Left forelimb (tissue), 1 donor: ENCODE measurements at places on chromosomes 11 and 22.

DNA sequence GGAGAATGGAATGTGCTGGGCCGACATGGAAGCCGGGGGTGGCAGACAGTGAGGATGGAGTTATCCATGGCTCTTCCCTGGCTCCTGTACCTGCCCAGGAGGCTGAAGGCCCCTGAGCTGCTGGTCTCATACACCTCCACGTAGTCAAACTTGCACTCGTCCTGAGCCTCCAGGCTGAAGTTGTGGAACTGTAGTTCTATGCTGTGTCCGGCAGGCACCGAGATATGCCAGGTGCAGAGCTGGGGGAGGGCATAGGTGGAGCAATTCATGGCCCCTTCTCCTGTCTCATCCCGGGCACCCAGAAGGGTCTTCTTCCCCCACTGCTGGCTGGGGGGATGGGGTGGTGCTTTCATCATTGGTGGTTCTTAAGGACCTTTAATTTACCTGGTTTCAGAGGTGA lies 2.8 kb downstream of the MFRP start:
- DNase-seq: no peak

DNA sequence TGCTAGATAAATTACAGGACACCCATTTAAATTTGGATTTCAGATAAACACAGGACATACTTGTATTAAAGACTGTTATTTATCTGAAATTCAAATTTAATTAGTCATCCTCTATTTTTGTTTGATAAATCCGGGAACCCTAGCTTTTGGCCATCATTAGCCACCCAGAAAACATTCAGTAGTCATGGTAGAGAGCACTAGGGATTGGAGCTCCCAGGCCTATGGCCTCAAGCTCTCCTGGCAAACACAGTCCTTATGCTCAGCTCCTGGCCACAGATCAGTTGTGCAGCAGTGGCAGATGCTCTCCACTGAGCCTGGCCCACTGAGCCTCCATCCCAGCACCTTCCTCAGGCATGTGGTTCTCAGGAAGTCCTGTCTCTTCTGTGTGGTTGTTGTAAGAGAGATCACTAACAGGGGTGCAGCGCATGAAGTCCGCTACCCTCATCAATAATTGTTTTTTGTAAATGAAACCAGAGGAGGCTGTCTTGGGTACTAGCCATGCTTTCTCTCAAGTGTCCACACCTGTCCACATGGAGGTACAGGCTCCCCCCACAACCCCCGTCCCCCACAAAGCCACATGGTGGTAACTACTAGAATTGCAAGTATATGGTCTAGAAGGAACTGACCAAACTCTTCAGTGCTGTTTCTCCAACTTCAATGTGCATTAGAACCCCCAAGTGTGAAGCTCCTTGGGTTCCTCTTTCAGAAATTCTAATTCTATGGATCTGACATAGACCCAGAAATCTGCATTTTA lies 1.1 kb upstream of the IRAG1 start:
- DNase-seq: no peak

- DNase-seq: no peak
These were observed 20.7 kb upstream of the CPT1A start for GRCh38 chr11:68862421-68862820.

GRCh38 chr11:105132716-105133511 lies 6.7 kb downstream of the CARD18 start:
- no peak for DNase-seq

DNA sequence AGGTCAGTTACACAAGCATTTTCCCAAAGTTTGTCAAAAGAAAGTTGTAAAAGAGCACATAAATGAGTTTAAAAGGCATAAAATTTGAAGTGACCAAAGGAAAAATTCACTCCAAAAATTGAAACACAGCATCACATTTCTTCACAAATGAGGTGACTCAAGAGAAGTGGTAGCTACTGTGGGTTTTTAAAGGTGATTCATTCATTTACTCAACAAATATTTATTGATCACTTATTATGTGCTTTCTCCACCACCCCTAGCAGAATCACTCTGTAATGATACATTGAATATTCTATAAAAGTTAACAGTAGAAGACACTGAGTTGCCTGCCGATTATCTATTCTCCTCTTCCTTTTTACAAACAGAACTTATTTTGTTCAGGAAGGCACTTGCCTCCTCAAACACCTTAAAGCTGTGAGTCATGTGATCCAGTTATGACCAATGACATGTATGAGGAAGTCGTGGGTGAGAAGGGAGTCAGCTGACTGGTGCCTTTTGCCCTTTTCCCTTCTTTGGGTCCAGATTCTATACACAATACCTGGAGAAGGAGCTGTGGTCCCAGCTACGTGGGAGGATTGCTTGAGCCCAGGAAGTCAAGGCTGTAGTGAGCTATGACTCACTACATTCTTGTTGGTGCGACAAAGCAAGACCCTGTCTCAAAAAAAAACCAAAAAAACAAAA lies 67.7 kb upstream of the CLNS1A start:
- no peak for DNase-seq

- no peak for DNase-seq
These were observed 37.7 kb upstream of the IGLL5 start for GRCh38 chr22:22849640-22850610.

- peak; percentile 50 for DNase-seq
These were observed 21.1 kb downstream of the FXYD6 start for GRCh38 chr11:117855186-117855845.

GRCh38 chr22:45703758-45704157 lies 32.1 kb downstream of the ATXN10 start:
- no peak for DNase-seq

- DNase-seq: no peak
These were observed 28.3 kb downstream of the NECTIN1 start for GRCh38 chr11:119700536-119701346.

DNA sequence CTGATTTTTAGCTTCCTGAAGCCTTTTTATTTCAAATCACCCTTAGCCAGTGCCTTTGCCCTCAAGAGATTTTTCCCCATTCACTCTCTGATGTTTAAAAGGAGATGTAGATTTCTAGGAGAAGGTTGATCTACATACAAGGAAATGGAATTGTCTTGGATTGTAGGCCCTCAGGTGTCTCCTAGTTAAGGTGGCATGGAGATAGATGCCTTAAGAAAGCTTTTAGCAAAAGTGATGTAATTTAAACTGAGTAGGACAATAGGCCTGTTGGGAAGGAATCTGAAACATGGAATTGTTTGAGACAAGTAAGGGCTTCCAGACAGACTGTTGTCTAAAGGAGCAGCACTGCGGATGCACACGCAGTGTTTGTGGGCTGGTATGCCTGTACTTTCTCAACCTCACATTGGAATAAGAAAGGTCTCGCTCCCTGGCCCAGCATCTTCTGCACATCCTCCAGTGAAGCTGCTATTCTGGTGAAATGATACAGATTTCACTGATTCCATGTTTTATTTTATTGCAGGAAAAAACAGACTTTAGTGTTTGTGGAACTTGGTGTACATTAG lies 69.8 kb upstream of the SLC25A18 start:
- no peak for DNase-seq

DNA sequence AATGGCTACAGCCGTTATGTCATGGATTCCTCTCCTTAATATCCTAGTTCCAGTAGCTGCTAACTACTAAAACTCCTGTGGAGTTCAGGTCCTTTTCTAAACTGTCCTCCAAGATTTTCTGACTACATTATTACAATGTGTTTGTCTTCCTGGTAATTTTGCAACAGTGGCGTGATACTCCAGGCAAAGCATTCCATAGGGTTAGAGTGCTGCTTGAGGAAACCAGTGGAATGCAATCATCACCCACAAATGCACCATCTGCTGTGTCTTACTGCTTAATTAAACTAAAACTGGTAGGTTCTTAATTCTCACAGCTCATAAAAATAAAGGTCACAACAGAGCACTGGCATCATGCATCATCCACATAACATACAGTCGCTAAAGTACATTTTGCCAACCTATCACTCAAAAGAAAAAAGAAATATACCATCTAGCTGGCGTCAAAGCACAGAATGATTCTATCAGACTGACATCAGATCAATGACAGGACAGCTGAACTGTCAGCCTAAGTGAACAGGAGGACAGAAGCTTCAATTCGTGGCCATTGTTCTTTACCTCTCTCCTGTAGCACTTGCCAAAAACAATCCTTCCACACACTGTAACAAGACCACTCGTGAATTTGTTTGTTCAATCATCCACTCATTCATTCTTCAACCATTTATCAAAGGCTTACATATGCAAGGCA lies 182.5 kb downstream of the CADM1 start:
- DNase-seq: no peak

GRCh38 chr11:120126620-120127019 lies 11.3 kb downstream of the TRIM29 start:
- no peak for DNase-seq

- no peak for DNase-seq
These were observed 25.0 kb downstream of the CASP12 start for GRCh38 chr11:104873252-104873651.

DNA sequence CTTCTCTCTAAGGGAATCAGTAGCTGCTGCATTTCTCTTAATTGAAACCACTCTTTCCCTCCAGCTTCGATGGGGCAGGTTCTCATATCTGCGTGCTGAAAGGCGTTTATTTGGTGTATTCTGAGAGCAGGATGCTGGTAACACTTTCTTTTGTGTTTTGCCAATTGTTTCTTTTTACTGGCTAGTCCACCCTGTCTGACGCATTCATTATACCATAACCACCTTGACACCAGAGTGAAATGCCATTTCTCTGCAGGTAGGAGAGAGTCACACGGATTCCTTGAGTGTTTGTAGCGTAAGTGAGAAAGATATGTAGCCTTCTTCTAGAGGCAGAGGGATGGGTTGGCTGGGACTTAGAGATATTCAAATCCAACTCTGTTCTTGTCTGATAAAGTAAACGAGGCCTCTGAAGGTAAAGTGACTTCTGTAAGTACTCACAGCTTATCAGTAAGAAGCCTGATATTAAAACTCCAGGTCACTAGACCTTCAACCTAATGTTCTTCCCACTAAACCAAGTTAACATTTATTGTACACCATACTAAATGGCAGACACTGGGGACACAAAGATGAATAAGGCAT lies 21.4 kb downstream of the CD44 start:
- no peak for DNase-seq

- no peak for DNase-seq
These were observed 1.4 kb downstream of the FDX1 start for GRCh38 chr11:110431051-110431672.

GRCh38 chr11:88064097-88064705 lies 111.0 kb downstream of the RAB38 start:
- DNase-seq: no peak

DNA sequence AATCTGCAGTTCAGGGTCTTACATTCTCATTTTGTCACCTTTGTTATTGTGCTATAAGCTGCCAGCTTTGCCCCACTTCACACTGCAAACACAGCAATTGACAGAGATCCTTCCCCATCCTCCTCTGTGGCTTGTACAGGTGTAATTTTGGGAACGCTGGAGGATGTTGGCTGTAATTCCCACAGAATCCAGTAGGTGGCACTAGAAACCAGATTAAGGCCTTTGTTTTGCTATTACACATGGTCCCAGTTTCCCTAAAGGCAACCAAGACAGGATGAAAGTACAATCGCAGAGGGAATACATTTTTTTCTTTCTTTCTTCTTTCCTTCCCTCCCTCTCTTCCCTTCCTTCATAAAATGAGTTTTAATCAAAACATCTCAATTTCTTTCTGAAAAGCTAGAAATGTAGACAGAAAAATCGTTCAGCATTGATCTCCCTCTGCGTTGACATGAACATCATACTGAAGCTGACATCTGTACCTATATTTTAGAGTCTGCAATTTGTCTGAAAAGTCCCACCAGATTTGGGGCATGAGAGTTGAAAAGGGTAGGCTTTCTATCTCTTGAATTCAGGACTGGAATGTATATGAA lies 21.3 kb upstream of the NELL1 start:
- DNase-seq: no peak

DNA sequence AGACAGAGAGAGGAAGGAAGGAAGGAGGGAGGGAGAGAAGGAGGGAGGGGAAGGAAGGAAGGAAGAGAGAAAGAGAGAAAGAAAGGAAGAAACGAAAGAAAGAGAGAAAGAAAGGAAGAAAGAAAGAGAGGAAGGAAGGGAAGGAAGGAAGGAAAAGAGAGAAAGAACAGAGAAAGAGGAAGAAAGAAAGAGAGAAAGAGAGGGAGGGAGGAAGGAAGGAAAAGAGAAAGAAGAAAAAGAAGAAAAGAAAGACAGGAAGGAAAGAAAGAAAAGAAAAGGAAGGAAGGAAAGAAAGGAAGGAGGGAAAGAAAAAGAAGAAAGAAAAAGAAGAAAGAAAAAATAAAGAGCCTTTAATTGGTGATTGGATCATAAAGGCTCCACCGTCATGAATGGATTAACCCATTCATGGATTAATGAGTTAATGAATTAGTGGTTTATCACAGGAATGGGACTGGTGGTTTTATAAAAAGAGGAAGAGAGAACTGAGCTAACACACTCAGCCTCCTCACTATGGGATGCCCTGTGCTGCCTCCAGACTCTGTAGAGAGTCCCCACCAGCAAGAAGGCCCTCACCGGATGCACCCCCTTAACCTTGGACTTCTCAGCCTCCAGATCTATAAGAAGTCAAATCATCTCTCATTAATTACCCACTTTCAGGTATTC lies 9.0 kb upstream of the PLAAT2 start:
- no peak for DNase-seq

DNA sequence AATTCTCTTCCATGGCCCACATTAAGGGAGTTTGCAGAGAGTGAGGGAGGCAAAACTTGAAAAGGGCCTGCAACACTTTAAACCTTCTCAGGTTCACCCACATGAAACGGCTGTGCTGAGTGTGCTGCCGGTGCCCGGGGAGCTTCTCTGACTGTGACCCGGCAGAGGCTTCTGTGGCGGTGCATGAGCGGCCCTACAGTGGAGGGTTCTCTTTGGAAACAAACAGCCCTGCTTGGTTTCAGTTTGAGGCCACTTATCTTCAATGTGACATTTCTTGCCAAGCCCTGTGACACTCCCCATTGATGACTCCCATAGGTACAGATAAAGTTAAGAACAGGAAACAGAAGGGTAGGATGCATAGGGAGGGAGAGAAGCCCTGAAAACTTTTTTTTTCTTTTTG lies 31.8 kb downstream of the FAM118A start:
- no peak for DNase-seq

DNA sequence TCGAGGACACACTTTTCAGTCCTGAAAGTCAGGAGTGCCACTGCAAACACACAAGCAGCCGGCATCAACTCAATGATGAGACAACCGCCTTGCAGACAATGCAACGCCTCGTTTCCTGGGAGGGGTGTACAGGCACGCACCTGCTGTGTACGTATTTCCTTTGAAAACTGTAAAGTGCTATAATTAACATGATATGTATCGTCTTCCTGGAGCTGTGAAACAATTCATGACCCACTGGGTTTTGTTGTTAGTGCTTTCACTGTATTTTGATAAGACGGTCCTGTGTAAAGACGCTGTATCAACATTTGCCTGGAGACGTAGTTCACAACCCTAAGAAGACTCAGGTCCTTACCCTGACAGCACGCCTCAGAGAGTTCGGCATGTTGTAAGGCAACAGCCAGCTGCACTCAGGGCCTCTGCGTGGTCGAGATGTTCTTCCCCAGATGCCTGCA lies 105.7 kb upstream of the ANO1 start:
- DNase-seq: no peak

DNA sequence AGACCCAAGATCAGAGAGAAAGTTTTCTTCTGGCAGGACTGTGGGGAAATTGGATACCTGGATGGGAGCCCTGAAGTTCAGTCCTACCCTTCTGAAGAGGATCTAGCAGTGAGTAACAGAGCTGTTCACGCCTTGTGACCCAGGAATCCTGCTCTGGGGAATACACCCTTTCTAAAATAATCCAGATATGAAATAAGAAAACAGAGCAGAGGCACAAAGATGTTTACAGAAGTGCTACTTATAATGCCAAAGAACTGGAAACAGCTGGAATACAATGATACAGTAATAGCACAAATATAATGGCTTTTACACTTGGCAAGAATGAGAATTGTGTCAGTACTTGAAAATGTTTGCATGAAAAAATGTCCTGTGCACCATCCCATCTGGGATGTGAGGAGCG lies 304.0 kb upstream of the NARS2 start:
- DNase-seq: no peak
